ENCODE measurements at places on chromosomes 16 and 17. TPM values are rescaled to one million over a fixed set of nuclear protein-coding genes. Genes with fewer than 3 reads are reported as not detected.

DNA sequence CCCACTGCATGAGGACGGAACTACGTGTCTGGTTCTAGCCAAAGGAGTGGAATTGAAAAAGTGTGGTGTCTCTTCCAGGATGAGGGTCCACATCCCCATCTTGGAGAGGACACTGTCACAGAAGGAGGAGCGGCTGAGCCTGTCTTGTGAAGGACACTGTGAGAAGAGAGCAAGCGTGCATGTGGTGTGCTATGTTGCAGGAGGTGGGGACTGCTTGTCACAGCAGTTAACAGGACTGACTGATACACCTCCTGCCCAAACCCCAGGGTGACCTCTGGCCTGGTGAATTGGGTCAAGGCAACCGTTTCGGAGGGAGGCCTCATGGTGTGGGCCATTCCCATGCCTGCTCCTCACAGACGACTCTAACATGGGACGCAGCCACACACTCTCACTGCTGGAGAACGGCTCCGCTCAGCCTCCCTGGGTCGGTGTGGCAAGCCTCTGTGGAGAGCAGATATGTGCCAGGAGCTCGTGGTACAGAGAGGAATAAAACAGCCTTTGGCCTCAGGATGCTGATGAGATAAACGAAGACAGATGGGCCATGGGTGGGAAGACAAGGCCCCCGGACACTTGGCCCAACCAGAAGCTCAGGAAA lies 56.4 kb upstream of the RBFOX3 start:
- DNase-seq, result no peak

DNA sequence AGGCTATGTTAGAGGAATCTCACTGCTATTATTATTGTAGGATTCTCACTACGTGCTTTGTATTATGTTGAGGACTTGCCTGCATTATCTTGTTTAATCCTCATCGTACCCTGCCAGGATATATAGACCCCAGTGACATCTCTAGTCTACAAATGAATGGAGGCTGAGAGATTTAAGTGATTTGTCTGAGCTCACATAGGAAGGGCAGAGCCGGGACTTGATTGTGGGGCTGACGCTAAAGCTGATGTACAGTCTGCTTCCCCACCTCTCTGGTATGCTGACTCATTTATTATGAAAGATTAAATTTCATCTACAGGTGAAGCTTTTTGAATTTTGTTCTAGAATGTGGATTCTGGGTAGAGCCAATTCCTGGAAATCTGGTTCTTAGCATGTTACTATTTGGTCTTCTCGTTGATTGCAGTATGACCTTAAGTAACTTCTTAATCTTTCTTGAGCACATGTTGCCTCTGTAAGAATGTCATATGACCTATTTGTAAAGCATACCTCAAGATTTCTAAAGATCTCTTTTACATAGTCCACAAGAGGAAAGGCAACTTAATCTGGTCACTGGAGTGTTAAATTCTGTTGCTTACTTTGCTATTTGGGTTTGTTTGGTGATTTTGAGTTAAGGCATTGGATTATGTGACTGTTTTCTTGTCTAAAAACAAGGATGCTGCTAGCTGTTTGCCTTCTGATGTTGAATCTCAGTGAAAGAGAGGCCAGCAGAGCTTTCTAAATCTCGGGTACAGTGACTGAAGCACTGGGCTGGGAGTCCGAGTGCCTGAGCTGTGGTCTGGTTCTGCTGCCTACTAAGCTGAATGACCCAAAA lies 12.4 kb downstream of the METTL9 start:
- DNase-seq, result no peak

GRCh38 chr17:59287452-59287851 lies 44.0 kb upstream of the YPEL2 start:
- DNase-seq, result no peak

DNA sequence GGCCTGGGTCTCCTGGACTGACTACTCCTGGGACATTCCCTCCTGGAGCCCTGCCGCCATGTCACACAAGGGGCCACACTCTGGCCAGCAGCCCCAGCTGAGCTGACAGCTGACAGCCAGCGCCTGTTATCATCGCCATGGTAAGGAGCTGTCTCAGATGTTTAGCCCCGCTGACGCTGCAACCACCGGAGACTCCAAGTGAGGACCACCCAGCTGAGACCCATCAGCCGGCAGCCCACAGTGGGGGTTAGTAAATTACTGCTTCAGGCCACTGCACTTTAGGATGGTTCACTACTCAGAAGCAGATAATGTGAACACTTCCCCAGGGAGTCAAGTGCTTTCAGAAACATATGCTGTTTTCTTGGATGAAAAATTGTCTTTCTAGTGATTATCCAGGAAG lies 14.6 kb upstream of the SPHK1 start:
- no peak for DNase-seq

DNA sequence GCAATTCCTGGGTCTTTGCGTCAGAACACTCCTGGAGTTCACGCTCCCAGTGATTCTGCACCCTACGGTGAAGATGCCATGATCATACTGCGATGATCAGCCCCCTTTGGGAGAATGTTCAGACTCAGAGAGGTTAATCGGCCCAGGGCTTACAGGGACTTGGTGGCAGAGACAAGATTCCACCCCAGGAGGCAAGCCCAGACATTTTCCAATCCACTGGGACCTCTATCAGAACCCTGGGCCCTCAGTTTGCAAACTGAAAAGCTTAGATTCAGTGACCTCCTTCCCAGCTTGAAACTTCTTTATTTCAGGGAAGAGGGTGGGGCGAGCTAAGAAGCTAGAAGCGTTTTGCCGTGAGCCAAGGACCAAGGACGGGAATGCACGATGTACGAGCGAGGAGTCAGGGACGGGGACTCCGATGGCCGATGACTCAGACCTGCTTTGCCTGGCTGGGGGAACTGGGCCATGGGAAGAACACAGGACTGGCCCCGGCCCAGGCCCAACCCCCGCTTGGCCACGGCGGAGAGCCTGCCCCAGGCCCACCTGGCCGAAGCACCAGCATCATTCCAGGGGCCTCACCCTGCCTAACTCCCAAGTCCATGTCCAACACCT lies 34.7 kb downstream of the SOCS3 start:
- DNase-seq, result no peak

DNA sequence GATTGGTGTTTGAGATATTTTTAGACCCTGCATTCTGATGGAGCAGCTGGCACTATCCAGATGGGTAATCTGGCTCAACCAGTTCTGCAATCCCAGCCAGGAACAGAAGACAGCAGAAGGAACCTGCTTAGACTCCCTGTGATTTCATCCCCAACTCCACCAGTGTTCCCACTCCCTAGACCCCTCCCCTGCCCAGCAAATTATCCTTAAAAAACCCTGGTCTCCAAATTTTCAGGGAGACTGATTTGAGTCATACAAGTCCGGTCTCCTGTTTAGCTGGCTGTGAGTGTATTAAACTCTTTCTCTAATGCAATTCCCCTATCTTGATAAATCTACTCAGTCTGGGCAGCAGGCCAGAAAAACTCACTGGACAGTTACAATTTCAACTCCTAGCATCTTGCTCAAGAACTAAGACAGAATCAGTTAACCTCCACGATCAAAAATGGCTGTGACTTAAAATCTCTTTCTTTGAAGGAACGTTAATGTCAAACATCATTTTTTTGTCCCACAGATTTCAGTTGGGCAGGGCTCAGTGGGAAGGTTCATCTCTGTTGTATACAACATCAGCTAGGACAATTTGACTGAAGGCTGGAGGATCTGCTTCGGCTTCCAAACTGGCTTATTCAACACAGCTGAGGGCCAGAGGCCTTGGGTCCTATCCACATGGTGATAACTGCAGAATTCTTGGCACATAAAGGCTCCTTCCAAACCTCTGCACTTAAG lies 4.9 kb upstream of the RBL2 start:
- no peak for DNase-seq

DNA sequence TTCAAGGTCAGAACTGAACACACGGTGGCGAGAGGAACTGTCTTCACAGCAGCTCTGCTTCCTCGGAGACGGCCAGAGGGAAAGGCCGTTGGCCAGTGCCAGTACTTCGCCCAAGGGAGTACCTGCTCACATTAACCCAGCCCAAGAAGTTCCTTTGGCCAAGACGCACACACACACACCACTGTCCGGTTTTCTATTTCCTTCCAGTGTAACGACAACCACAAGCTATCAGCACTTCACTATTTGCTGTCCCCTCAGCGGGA lies 744 bp upstream of the GGNBP2 start:
- peak; percentile 38 for DNase-seq

DNA sequence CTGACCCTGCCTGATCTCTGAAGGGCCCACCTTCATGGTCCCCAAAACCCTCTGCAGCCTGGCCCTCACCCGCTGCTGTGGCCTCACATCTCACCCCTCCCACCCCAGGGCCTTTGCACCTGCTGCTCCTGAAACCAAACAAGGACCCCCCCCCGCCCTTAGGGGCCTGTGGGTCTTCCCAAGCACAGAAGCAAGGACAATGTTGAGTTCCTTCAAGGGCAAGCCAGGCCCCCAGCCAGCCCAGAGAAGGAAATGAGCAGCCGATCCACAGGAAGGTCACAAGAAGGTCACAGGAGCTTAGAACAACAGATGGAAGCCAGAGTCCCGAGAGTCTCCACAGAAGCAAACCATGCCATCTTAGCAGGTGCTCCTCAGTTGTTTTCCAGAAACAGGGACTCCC lies 493 bp upstream of the PDE6G start:
- no peak for DNase-seq

DNA sequence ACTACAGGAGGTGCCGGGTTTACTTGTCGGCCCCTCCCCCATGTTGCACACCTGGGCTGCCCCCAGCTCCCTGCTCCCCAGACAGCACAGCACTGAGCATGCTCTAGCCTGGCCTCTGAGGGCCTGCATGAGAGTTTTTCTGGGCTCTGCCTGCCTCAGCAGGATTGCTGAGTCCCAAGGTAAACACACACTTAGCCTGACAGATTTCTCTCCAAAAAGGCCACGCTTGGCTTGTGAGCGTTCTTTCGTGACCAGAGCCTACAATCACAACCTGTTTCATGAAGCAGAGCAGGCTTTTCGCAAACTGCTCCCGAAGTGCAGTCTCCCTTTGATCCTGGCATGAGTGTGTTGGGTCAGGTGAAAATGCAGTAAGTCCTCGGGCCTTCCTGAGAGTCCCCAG lies 9.8 kb upstream of the CD300E start:
- DNase-seq, result no peak

- DNase-seq, result peak; percentile 82
These were observed 77.1 kb upstream of the RCVRN start for GRCh38 chr17:9982159-9982558.

GRCh38 chr16:31347445-31347844 lies 7.5 kb upstream of the ITGAX start:
- DNase-seq, result no peak

GRCh38 chr17:13320046-13320785 lies 281.5 kb downstream of the HS3ST3A1 start:
- DNase-seq, result no peak

DNA sequence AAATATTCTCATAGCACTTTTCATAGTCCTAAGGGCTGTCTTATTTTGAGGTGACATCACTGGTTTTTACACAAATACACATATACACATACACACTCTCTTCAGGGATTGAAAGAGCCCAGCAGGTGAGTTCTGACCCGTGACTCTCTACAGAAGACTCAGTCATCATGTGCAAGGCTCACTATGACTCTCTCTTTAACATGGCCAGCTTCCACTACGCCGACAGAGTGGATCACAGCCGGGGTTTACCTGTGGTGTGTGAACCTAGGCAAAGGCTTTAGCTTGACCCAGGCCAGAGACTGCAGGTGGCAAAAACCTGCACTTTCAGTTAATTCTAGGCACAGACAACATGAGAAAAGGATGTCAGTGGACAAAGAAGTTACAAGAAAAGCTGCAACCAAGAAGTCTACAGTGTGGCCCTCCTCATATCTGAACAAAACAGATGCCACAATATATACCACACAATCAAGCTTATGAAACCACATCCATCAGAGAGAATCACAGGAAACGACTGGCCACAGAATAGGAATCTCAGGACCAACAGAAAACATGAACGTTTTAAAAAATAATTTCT lies 56.5 kb downstream of the CYTH1 start:
- DNase-seq, result no peak

- no peak for DNase-seq
These were observed 19.6 kb upstream of the HAP1 start for GRCh38 chr17:41754066-41754465.

- no peak for DNase-seq
These were observed 3.2 kb downstream of the ACSF3 start for GRCh38 chr16:89096768-89097391.

GRCh38 chr17:63528183-63528582 lies 5.0 kb downstream of the KCNH6 start:
- no peak for DNase-seq

DNA sequence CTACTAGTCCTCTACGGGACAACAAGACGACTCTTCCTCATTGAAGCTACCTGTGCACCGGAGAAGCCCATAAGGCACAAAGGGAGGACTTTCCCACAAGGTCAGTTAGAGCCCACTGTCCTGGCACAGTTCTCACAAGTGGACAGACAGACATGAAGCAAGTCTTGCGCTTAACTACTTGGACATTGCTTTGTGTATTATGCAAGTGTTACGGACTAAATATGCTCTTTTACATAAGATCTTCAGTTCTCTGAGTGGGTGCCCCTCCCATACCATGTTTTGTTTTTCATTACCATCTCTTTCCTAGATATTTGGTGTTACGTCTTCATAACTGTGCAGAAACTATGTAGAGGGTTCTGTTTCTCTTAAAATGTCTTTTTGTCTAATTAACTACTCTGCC lies 18.1 kb downstream of the ANKRD40CL start:
- no peak for DNase-seq

GRCh38 chr16:86046026-86046425 lies 147.1 kb downstream of the IRF8 start:
- no peak for DNase-seq

DNA sequence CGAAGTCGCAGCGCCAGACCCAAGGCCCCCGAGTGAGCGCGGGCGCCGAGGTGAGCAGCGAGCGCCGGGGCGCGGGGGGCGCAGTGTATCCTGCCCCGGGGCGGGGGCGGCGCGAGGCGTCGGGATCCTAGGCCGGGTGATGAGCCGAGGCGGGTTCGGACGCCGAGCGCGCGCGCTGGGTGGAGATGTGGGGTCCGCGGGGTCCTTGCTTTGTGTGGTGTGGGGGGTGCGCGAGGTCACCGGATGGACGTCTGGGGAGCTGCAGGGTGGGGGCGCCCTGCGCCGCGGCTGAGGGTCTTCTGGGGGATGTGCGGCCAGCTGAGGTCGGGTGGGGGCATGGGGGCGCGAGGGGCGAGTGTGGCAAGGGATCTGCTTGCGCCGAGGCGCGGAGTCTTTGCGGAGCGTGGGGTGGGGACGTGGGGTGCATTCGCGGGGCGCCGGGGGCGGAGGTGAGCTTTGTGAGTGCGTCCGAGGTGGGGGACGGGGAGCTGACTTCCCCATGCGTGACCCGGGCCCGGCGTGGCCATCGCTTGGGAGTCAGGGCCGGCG lies 560 bp downstream of the RAI1 start:
- peak; percentile 29 for DNase-seq

RNF135 gene
- total RNA-seq, result 3.1 TPM

RDM1 gene
- total RNA-seq, result 2.4 TPM

CA7 gene
- total RNA-seq, result not detected

PRSS27 gene
- total RNA-seq, result 2.6 TPM

MIEN1 gene
- total RNA-seq, result 8.4 TPM

POLG2 gene
- 12.9 TPM for total RNA-seq

PRSS8 gene
- total RNA-seq, result 0.18 TPM

KRTAP4-1 gene
- total RNA-seq, result not detected

MPP3 gene
- 49.0 TPM for total RNA-seq
